ENCODE measurements at places on chromosomes 1 and 21. TPM values are rescaled to one million over a fixed set of nuclear protein-coding genes. Genes with fewer than 3 reads are reported as not detected.
A peak's percentile ranks its signal among the peaks of the same experiment; 100 is the strongest.

Gene KLF17
- total RNA-seq, result 0.58 TPM

Gene CHIA
- total RNA-seq, result not detected

Gene CCDC27
- total RNA-seq, result not detected

Gene HCRTR1
- total RNA-seq, result not detected

Gene SAMSN1
- not detected for total RNA-seq

Gene IGFN1
- 0.63 TPM for total RNA-seq

Gene YIPF1
- total RNA-seq, result 22.7 TPM

Gene SPATA45
- not detected for total RNA-seq

DNA sequence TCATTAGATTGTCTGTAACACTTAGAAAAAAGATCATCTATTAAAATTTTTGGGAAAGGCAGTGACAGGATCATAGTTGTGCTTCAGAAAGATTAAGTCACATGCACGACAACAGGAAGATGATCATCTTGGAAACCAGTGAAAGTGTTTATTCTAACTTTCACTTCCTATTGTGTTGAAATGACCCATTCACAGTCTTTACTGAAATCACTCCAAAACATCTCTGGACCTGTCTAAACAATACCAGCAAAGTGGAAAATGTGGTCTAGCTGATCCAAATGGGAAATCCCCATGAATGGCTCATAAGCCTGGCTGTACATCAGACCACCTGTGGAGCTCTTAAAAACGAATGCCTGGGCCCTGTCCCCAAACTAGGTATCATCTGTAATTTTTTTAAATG lies 111.1 kb upstream of the ETV3 start:
- H3K4me3 ChIP-seq, result no peak overlapping the region
- no peaks in the 10 kb centered on the region for H3K36me3 ChIP-seq
- H3K27me3 ChIP-seq, result 0 out of 2 replicates have a peak, but pooled peaks cover 8% of the 10 kb centered on the region
- no peak for DNase-seq
- no peaks in the 10 kb centered on the region for H3K4me1 ChIP-seq
- H3K27ac ChIP-seq, result no peak overlapping the region

DNA sequence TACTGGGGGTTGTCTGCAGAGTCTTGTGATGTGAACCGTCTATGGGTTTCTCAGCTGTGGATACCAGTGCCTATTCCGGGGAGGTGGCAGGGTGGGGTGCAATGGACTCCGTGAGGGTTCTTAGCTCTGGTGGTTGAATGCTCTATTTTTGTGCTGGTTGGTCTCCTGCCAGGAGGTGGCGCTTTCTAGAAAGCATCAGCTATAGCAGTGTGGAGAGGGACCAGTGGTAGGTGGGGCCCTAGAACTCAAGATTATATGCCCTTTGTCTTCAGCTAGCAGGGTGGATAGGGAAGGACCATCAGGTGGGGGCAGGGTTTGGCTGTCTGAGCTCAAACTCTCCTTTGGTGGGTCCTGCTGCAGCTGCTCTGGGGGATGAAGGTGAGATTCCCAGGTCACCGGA lies 127.3 kb upstream of the PLD5 start:
- H3K4me3 ChIP-seq, result no peak overlapping the region
- H3K27me3 ChIP-seq, result peaks cover 10% of the 10 kb centered on the region
- no peaks in the 10 kb centered on the region for H3K36me3 ChIP-seq

DNA sequence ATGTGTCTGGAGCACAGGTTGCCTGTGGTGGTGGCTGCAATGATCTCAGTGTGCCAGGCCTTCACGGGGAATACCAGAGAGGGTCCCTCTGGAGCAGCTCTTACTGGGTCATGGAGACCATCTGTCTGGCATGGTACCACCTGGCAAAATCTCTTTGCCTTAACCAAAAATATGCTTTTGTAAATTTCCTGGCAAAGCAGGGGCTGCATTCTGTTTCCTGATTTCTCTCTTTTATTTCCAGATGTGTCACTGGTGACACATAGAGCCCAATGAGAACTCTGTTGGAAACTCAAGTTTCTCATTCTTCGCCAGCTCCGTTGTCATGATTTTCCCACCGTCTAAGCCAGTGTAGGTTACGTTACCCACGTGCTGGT lies 136.5 kb downstream of the FGGY start:
- no peaks in the 10 kb centered on the region for H3K36me3 ChIP-seq
- H3K4me1 ChIP-seq, result peaks cover 47% of the 10 kb centered on the region
- peak overlapping the region; percentile 84 for H3K27ac ChIP-seq
- peak; percentile 63 for DNase-seq

DNA sequence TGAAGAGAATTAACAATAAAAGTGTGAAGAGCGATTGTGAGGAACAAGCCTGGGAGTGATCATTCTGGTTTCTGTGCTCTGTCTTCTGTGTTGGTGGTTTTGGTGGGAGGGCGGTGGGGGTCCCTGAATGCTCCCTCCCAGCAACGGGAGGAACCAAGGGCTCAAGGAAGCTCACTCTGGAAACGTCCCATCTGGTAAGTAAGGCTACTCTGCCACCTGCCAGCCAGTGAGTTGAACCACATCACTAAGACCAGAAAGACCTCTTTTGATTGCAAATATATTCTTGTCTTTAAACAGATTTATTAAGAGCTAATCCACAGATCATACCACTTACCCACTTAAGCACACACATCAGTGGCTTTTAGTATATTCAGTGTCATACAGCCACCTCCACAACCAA lies 125.0 kb downstream of the PRDM2 start:
- H3K4me3 ChIP-seq, result no peak overlapping the region
- H3K27me3 ChIP-seq, result no peaks in the 10 kb centered on the region
- DNase-seq, result no peak

- H3K4me1 ChIP-seq, result peaks cover 8% of the 10 kb centered on the region
- H3K36me3 ChIP-seq, result no peaks in the 10 kb centered on the region
- DNase-seq, result no peak
- H3K27me3 ChIP-seq, result no peaks in the 10 kb centered on the region
- H3K27ac ChIP-seq, result no peak overlapping the region
Observed at GRCh38 chr1:200305806-200306205, 104.0 kb downstream of the ZNF281 start.

- no peak overlapping the region for H3K4me3 ChIP-seq
- H3K27ac ChIP-seq, result no peak overlapping the region
- peak; percentile 21 for DNase-seq
Observed at GRCh38 chr1:237672748-237673147, 218.0 kb downstream of the ZP4 start.

GRCh38 chr1:53606651-53607051 lies 132.3 kb downstream of the GLIS1 start:
- H3K27me3 ChIP-seq, result no peaks in the 10 kb centered on the region
- H3K4me1 ChIP-seq, result no peaks in the 10 kb centered on the region
- no peaks in the 10 kb centered on the region for H3K36me3 ChIP-seq
- H3K27ac ChIP-seq, result no peak overlapping the region
- DNase-seq, result no peak
- H3K4me3 ChIP-seq, result no peak overlapping the region

DNA sequence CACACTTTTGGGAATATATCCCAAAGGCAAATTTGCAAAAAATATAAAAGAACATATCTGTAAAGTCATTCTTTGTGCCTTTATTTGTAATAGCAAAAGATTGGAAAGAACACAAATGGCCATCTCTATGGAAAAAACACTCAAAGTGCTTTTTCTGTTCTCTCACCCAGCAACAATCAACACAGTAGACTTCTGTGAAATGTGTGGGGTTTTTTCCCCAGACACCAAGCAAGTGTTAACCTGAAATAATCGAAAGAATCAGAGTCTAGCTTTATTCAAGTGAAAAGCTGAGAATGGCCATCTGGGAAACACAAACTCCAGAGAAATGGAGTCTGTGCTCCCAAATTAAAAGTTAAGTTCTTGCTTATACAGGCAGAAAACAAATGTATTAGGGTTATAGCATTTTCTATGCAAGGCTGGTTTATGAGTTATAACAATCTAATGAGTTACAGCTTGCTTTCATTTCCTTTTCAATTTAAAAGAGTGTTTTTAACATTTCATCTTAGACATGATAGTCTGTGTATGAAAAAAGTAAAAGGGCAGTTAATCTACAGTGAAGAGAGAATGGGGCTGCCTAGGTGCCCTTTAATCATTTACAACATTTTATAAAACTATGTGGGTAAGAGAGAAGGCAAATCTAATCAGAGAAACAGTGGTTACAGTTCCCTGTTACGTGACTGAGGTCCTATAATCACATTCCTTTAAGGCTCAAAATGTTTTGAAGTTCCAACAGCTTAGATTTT lies 46.6 kb downstream of the SLC30A7 start:
- H3K4me3 ChIP-seq, result no peak overlapping the region
- H3K27me3 ChIP-seq, result no peaks in the 10 kb centered on the region
- H3K36me3 ChIP-seq, result peaks cover 13% of the 10 kb centered on the region
- DNase-seq, result no peak

DNA sequence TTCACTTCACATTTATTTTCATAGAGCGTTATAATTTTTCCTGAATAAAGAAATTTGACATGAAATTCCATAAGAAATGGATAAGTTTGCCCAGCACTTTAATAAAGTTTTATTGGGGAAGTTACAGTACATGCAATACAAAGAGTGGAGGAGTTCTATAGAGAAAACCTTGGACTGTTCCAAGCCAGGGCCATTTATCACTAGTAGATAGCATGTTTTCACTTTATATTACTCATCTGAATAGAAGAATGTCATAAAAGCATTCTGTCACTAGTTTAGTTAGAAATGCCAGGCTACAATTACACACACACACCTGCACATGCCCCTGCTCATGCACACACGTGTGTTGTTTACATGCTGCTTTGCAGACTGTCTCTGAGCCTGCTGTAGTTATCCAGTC lies 123.3 kb downstream of the NEK7 start:
- H3K27me3 ChIP-seq, result no peaks in the 10 kb centered on the region
- no peaks in the 10 kb centered on the region for H3K4me1 ChIP-seq
- no peak overlapping the region for H3K4me3 ChIP-seq
- no peak overlapping the region for H3K27ac ChIP-seq
- no peaks in the 10 kb centered on the region for H3K36me3 ChIP-seq

DNA sequence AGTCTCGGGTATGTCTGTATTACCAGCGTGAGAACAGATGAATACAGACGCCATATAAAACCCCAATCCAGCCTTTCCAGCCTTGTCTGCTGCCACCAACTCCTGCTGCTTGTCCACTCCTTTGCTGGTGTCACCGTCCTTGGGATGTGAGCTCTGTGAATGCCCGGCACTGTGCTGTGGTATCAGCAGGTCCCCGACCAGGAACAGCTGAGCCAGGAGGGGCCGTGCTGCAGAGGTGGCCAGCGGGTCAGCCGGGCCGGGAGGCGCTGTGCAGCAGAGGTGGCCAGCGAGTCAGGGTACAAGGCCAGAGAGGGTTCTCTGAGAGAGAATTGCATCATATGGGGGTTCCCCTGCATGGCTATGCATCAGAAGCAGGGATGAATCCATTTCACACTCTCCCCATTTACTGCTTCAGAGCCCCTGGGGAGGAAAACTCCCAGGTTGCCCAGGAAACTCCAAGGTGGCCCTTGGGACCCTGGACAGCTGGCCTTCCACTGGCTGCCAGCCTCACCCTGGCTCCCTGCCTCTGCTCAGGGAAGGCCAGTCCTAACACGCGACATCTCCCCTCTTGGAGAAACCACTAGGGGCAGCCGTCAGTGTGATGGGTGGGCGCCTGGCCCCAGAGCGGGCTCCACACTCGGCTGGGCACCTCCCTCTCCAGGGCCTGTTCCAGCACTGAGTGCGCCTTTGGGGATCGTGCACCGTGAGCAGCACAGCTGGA lies 122.4 kb upstream of the COL6A1 start:
- no peaks in the 10 kb centered on the region for H3K36me3 ChIP-seq
- no peak overlapping the region for H3K4me3 ChIP-seq
- H3K27me3 ChIP-seq, result no peaks in the 10 kb centered on the region
- H3K4me1 ChIP-seq, result no peaks in the 10 kb centered on the region

DNA sequence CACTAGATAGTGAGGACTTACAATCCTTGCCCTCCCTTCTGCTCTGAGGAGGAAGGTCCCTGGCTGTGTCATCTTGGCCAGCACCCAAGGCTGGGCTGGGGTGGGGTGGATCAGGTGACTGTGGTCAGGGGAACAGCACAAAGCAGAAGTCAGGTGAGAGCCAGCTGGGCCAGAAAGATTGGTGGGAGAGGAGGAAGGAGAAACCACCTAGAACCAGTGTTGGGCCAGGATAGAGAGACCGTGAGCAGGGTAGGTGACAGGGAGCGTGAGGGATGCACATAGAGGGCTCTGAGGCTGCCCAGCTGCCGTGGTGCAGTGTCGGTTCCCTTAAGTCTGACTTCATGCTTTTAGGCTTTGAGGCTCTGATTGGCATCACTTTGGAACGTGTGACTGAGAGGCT lies 22.7 kb downstream of the NCF2 start:
- peak; percentile 80 for DNase-seq
- H3K4me1 ChIP-seq, result peaks cover 34% of the 10 kb centered on the region
- H3K27me3 ChIP-seq, result no peaks in the 10 kb centered on the region
- H3K27ac ChIP-seq, result peak overlapping the region; percentile 82
- no peak overlapping the region for H3K4me3 ChIP-seq
- no peaks in the 10 kb centered on the region for H3K36me3 ChIP-seq

DNA sequence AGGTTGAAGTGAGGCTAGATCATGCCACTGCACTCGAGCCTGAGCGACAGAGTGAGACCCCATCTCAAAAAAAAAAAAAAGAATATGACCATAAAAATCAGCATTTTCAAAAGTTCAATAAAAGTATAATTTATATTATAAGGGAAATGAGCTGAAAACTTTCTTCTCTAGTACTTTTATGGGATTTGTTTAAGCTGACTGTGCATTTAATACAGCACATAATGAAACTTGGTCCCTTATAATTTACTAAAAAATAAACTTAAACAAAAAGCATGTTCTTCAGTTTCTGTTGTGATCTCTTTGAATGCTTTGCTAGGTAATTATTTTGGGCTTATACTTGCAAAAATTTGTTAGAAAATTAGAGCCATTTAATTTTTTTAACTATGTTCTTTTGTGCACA lies 77.8 kb downstream of the NCAM2 start:
- no peaks in the 10 kb centered on the region for H3K4me1 ChIP-seq
- no peak overlapping the region for H3K4me3 ChIP-seq
- no peaks in the 10 kb centered on the region for H3K27me3 ChIP-seq
- DNase-seq, result no peak
- no peak overlapping the region for H3K27ac ChIP-seq
- H3K36me3 ChIP-seq, result no peaks in the 10 kb centered on the region

DNA sequence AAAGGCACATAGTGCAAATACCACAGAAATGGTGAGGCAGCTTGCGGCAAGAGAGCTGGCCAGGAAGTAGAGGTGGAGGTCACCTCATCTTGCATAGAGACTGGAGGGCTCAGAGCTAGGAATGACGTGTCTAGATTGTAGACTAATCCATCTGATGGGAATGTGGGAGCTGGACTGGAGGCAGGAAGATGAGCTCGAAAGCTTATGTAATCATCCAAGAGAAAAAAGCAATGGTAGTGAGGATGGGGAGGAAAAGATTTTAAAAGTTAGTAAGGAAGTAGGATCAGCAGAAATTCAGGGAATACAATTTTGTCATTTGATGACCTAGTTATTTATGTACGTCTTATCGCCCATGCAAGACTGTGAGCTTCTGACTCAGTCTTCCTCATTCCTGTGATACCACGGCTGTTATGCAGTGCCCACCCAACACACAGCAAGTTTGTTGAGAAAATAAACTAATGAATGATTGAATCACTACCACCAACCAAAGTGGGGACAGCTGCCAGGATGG lies 123.9 kb downstream of the RRAGC start:
- H3K36me3 ChIP-seq, result no peaks in the 10 kb centered on the region
- H3K27me3 ChIP-seq, result peaks cover 59% of the 10 kb centered on the region
- H3K4me1 ChIP-seq, result peaks cover 6% of the 10 kb centered on the region
- H3K27ac ChIP-seq, result no peak overlapping the region
- no peak overlapping the region for H3K4me3 ChIP-seq
- no peak for DNase-seq

GRCh38 chr1:225508538-225509375 lies 80.9 kb upstream of the LBR start:
- peaks cover 26% of the 10 kb centered on the region for H3K4me1 ChIP-seq
- H3K27me3 ChIP-seq, result no peaks in the 10 kb centered on the region
- H3K27ac ChIP-seq, result peak overlapping the region; percentile 89
- peak; percentile 98 for DNase-seq

Measured in PC-3 (cell line).